Temporal lobe (tissue), 4 donors: ENCODE measurements at places on chromosomes 5 and 9. TPM values are rescaled to one million over a fixed set of nuclear protein-coding genes. Genes with fewer than 3 reads are reported as not detected.

Gene DIAPH1
- 25.8 TPM for total RNA-seq

Gene EIF4EBP3
- total RNA-seq, result not detected

Gene TRIM36
- 79.2 TPM for total RNA-seq

Gene ARL14EPL
- total RNA-seq, result not detected

Gene DMRT3
- not detected for total RNA-seq

Gene SMC5
- 19.9 TPM for total RNA-seq

Gene SPINK6
- not detected for total RNA-seq

Gene FBP2
- not detected for total RNA-seq

Gene PCDHGB6
- total RNA-seq, result 12.5 TPM

Gene LNPEP
- total RNA-seq, result 57.3 TPM

Gene NCS1
- 138 TPM for total RNA-seq

Gene ADGRD2
- total RNA-seq, result 0.25 TPM

Gene IRX2
- under 0.01 TPM for total RNA-seq

Gene TLX3
- not detected for total RNA-seq

Gene ENTPD2
- total RNA-seq, result 0.25 TPM

Gene CEMIP2
- 47.0 TPM for total RNA-seq

Gene IFNB1
- not detected for total RNA-seq

Gene WWC1
- 60.5 TPM for total RNA-seq

Gene ANKRD31
- total RNA-seq, result 0.49 TPM

Gene MZB1
- not detected for total RNA-seq

Gene FCN2
- not detected for total RNA-seq

Gene FAM81B
- total RNA-seq, result 0.25 TPM

Gene TMOD1
- total RNA-seq, result 27.5 TPM
